ENCODE measurements at places on chromosomes 5 and 9.

DNA sequence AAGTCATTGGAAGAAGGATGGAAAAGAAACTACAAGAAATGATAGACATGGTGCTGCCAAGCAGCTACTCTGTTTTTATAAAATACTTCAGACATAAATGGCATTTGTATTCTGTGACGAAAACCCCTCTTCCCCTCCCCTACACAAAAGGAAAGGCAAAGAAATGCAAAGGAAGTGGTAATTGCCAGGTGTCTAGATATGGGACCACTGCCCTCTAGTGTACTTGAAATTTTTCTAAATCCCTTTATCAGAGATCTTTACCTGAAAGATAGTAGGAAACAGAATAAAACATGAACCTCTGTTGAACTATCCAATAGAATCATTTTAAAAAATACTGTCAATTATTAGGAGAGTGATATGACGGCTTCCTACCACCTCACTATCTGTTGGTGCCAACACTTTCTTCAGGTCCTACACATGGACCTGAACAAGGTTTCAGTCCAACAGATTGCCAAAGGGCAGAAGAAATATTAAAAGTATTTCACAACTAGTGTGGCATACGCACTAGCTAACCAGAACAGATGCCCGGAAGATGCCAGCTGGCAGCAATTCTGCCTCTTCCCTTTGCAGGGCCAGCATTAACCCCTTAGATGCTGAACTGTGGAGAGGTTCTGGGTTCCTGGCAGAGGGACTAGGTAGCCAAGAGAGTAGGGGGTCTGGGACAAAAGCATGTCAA is 104.1 kb downstream of the TSSK1B start:
- DNase-seq, result no peak

- DNase-seq, result no peak
Measured at GRCh38 chr5:30108051-30108450, 1085.4 kb upstream of the CDH6 start.

- no peak for DNase-seq
Measured at GRCh38 chr5:10673407-10673806, 87.6 kb downstream of the DAP start.

- DNase-seq, result no peak
Measured at GRCh38 chr9:95605101-95605500, 88.3 kb upstream of the PTCH1 start.

GRCh38 chr9:125750627-125751011 is 3.4 kb downstream of the PBX3 start:
- no peak for DNase-seq

DNA sequence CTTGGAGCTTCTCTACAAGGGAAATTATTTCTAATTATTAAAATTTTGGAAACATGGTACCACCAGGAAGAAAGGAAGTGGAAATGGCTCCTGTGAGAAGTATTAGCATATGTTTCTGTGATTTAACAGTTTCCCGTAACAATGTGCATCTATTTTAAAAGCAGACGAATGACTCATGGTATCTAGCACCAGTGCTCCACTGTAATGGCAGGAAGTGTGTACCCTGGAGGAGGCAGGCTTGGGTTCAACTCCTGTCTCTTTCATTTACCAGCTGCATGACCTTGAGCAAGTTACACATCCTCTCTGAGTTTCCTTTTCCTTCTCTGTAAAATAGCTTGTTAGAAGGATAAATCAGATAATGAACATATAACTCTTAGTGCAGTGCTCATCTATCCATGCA is 41.0 kb upstream of the ANGPTL2 start:
- no peak for DNase-seq

DNA sequence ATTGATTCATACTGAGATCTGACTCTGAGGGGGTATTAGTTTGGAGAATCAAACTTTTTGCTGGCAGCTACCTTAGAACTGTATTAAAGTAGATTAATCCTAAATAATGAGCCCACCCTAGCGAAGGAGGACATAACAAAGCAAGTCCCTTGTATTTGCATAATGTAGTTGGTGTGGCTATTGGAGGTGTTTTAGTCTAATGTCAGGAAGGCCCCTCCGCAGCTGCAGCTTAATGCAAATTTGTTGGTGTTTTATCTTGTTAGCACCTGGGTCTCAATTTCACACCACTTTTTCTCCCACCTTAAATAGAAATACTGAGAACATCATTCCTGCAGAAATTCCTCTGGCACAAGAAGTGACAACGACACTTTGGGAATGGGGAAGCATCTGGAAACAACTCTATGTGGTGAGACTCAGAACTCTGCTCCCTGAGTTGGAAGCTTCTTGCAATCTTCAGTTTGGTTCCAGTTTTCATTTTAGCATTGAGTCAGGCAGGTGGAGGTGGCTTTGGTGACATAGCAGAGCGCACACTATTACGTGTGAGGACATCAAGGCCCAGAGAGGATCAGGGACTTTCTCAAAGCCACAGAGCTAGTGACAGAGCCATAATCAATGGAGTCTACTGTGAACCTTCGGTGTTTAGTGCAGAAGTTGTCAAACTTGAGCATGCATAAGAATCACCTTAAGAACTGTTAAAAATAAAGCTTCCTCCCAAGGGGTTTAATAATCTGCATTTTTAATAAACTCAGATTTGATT is 33.9 kb downstream of the DOCK2 start:
- DNase-seq, result no peak

GRCh38 chr5:172664018-172664417 is 23.0 kb downstream of the NEURL1B start:
- DNase-seq, result no peak

DNA sequence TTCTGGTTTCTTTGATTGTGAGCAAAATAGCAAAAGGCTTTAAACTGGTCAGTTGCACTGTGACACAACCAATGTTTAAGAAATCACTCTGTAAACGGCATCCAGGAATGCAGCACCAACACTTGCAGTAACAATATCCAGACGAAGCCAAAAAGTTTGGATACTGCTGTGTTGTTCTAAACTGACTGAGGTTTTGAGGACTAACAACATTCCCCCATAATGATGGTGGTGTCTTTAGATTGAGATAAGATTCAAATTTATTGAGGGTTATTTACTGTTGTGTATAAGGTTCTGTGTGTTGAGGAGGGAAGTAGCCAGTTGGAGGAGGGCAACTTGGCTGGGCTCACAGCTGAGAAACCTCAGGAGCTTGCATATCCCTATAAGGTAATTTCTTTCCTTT is 353.6 kb downstream of the BNC2 start:
- DNase-seq, result no peak

GRCh38 chr9:89591274-89592212 is 13.3 kb upstream of the GADD45G start:
- no peak for DNase-seq

GRCh38 chr5:80346055-80346454 is 26.3 kb downstream of the SPZ1 start:
- no peak for DNase-seq

DNA sequence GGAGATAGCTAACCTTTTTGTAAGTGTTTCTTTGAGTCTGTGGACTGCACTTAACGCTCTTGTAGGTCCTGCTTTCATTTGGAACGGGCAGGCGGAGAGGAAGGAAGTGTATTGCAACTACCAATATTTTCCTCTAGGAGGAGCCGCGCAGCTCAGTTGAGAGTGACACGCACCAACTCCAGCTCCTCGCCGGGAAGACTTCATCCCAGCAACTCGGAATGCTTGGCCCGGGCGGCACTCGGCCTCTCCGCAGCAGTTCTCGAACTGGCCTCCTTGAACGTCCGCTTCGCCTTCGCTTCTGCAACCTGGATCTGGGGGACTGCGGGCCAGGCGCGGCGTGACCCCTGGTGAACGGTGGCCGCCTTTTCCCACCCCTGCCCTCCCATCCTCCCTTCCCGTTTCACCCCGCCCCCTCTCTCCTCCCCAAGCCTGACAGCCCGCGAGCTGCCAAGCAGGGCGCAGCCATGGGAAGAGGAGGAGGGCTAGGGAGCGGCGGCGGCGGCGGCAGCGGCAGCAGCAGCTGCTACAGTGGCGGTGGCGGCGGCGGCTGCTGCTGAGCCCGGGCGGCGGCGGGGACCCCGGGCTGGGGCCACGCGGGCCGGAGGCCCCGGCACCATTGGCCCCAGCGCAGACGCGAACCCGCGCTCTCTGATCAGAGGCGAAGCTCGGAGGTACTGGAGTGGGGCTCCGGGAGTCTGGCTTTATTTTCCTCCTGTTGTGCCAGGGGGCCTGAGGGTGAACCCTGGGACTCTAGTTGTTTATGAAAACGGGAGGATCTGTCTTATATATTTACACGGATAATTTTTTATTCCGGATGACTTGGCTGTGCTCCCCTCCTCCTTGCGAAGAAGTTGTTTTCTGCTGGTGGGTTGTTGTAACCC is at the start of gene GHR:
TSS of gene GHR (plus strand) at position 155 of the 881 bp plus-strand sequence. CDS start 142,436 bp downstream, outside the sequence.
- DNase-seq, result no peak

GRCh38 chr5:142637871-142638270 is 48.0 kb downstream of the FGF1 start:
- DNase-seq, result no peak

DNA sequence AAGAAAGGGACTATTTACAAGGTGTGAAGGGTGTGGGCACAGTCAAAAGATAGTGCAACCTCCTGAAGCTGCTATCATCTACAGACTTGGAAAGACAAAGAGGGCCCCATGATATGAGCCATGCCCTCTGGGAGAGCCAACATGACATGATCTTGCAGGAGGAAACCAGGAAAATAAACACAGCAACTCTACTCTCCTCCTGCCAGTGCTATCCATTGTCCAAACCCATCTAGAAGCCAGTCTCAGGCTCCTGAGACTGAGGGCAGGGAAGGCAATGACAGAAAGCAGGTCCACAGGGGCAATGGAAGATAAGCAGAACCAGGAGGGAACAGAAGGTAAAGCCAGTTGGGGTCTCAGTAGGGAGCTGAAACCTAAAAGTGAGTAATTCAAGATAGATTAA is 37.1 kb downstream of the PLPP1 start:
- no peak for DNase-seq

DNA sequence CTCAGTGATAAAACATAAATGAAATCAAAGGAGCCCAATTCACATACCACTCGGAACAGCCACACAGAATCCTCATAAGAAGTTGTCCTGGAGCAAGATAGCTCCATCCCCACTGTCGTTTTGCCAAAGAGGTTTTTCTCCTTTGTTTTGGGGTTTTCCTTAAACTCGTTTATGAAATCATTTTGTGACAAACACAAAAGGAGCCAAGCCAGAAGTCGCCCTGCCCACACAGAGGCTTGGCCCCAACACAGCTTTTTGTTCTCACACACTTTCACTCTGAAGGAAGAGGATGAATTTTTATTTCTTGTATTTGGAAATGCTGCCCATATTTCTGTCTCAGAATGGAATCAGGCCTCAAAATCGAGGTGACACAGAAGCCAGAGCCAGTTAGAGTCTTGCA is 113.4 kb downstream of the HSD17B3 start:
- no peak for DNase-seq

DNA sequence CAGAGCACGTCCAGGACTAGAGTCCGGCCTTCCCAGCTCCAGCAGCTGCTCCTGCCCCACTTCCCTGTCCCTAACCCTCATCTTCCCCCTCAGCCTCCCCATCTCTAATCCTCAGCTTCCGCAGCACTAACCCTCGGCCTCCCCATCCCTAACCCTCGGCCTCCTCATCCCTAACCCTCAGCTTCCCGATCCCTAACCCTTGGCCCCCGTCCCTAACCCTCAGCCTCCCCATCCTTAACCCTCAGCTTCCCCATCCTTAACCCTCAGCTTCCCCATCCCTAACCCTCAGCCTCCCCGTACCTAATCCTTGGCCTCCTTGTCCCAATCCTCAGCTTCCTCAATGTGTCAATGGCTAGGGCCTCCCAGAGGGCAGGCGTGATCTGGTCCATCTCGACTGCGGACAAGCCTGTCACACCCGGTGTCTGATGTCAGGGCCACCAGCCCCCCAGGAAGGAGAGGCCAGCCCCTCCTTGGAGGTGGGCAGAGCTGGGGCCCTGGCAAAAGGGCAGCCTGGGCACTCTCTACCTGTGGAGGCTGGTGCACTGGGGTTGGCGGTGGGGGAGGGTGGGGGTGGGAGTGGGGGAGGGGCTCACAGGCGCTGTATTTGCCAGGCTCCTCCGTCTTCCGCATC is 1.4 kb downstream of the OBP2B start:
- DNase-seq, result no peak

DNA sequence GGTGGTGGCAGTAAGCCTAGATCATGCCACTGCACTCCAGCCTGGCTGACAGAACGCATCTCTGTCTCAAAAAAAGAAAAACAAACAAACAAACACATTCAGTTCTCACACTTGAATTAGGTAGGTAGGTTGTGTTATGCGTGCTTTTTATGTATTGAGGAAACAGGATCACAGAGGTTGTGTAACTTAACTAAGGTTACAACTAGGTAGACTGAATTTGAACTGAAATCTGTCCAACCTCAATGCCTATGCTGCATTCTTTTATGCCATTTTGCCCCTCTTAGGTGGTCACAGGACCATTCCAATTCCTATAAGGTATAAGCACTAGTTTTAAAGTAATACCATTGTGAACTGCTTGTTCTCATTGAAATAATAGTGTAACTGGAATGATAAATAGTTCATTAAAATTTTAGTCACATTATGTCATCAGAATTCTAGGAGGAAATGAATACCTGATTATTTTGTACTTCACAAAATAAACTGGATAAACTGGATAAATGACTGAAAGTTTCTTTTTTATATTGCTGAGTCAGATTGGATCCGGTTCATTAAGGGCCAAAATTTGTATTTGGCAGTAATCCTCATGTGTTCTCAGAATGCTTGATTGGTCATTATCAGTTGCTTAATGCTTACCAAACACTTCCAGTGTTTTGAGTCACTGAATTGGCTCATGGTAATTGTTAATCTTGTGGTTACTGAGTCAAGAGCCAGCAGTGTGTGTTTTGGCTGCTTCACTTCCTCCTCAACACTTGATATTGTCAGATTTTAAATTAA is 7.1 kb downstream of the UBAP1 start:
- no peak for DNase-seq

GRCh38 chr5:92206681-92207080 is 823.6 kb upstream of the ARRDC3 start:
- no peak for DNase-seq
